Hematopoietic multipotent progenitor cell treated with erythropoietin and hydrocortisone succinate and interleukin-3 and kit ligand, for 8 days (in vitro differentiated cells): ENCODE measurements at places on chromosomes 6 and 20.
A peak's percentile ranks its signal among the peaks of the same experiment; 100 is the strongest.

DNA sequence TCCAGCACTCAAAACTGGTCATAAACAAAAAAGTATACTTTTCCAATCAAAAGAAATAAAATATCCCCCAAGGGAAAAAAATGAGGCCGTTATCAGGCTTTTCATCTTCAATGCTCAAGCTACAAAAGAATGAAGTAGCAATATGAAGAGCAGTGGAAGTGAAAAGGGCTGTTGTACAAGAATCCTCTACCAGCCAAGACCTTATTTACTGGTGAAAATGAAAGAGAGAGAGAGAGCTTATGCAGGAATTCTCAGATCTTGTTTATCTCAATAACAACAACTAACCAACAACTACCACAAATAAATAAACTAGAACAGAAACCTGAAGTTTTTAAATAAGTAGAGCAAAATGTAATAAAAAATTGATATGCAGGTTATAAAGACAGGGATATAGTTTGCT lies 400.6 kb downstream of the HDGFL1 start:
- no peak for DNase-seq

DNA sequence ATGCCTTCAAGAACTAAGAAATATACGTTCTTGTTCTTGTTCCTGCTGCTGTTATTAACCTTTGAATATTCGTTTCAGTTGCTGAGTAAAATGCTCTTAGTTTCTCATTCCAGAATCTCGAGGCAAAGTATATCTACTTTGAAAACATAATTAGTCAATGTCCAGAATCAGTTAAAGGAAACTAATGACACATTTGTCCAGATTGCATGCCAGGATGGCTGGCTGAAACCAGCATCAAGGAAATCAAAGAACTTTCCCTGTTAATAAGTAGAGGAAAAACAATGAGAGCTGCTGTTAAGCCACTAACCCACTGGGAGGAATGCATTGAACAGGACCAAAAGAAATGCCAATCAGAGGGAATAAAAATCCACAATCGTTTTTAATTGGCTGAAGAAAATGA lies 196.9 kb downstream of the ALDH8A1 start:
- no peak for DNase-seq

DNA sequence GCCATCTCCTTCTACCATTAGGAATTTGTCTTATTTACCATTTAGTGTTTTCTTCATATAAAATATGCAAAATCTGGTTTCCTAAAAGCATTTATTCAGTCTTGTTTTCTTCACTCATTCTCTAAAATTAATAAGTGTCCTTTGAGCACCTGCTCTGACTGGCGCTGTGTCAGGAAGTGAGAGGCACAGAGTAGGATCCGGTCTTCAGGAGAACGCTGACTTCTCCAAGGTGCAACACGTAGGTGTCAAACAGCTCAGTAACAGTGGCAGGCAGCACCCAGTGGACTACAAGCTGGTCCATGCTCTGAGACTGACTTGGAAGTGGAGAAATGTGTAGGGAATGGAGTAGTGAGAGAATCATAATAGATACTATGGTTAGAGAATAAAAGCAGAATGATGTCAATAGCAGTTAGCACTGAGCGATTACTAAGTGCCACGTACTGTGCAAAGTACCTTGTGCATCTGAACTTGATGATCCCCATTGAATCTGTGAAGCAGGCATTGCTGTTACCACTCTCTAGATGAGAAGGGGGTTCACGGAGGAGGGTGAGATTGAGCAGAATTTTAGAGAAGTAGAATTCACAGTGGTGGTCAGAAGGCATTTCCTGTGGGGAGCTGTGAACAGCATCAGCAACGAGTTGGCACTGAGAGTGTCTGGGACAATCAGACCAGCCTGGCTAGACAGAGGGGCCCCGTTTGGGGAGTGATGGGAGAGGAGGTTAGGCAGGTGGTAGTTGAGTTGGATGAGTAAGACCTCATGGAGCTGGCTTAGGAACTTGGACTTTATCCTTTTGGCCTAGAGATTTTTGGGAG lies 569.8 kb downstream of the QKI start:
- DNase-seq, result no peak

- DNase-seq, result peak; percentile 70
These were observed 6.7 kb downstream of the MTCH1 start for GRCh38 chr6:36979347-36979742.

GRCh38 chr6:99736302-99736701 lies 129.7 kb downstream of the PRDM13 start:
- peak; percentile 17 for DNase-seq

- no peak for DNase-seq
These were observed 322.8 kb downstream of the CD83 start for GRCh38 chr6:14440215-14440910.

DNA sequence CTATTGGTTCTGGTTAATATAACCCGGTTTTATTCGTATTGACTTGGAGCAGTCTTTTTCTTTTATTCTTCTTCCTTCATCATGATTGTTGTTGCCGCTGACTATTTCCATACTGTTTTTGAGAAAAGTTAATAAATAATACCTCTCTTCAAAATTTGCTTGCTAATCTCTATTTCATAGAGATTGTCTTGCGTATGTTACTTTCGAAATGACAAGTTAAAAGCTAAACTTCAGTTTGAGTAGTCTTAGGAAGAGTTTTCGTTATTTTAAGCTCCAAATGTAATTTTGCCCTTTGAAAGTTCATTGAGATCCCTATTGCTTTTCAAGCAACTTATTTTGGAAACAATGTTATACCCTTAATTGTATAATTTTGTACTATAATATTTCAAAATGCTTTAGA lies 36.4 kb downstream of the DCBLD1 start:
- no peak for DNase-seq

DNA sequence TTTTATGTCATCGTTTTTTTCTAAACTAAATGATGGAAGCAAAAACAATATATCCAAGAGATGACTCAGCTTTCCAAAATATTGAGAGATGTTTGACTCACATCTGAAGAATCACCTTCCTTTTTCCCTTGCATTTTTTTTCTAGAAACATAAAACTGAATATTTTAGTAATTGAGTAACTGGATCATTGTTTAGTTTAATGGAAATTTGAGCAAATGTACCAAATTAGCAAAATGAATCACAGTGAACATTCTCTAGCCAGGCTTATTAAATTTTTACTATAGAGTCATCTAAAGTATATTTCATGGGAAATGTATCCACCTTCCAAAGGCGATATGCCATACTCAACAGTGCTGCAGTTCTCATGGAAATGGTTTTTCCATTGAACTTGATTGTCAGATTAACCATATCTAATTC lies 145.5 kb downstream of the TENT5A start:
- DNase-seq, result no peak

- DNase-seq, result no peak
These were observed 3.2 kb upstream of the EEF1A2 start for GRCh38 chr20:63501818-63502670.

GRCh38 chr6:116229287-116229913 lies 24.5 kb downstream of the TSPYL4 start:
- peak; percentile 19 for DNase-seq

DNA sequence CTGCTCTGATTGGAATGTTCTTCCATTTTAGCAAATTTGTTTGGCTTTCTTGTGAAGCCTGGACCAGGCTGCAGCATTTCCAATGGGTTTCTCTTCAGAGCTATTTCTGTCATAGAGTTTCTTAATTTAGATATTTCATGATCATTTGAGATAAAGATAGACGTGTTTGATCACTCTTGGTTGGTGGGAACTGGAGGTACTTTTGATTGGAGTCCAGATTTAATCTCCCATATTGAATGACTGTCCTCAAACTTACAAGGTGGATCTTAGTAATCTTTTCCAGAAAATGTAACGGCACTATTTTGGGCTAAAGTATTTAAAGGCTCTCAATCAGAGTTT lies 29.2 kb downstream of the RNF144B start:
- no peak for DNase-seq

DNA sequence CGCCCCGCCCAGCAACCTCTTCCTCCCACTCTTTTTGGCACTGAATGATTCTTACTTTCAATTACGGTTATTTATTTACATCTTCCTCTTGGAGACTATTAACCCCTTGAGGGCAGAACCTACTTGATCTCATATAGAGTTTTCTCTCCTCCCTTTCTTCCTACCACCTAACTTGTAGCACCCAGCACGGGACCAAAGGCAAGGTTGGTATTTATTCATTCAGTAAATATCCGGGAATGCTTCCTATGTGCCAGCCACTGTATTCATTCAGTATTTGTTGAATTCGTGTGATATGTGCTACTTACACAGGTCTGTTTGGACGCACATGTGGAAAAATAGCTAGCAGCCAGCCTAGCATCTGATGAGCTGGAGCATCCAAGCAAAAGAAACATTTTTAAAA lies 1.3 kb upstream of the CNKSR3 start:
- DNase-seq, result peak; percentile 57

- peak; percentile 60 for DNase-seq
These were observed 257.4 kb downstream of the PLCB1 start for GRCh38 chr20:8389381-8390036.

- no peak for DNase-seq
These were observed 61.5 kb downstream of the FRK start for GRCh38 chr6:115999235-115999634.

GRCh38 chr6:117497237-117497636 lies 14.8 kb downstream of the DCBLD1 start:
- DNase-seq, result no peak

DNA sequence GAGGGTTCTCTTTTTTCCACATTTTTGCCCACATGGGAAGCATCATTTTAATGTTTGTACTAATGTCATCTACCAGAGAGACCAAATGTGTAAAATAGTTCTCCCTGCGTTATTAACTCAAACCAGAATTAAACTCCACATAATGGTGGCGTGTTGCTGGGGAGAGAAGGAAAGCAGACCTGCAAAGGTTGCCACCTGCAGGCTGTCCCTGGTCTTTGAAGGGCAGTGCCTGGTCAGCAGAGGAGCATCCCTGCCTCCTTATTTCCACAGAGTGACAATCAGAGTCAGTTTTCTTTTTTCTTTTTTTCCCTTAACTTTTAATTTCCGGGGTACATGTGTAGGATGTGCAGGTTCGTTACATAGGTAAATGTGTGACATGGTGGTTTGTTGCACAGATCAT lies 214.5 kb downstream of the TBX18 start:
- no peak for DNase-seq

- peak; percentile 40 for DNase-seq
These were observed 15.2 kb downstream of the ZBP1 start for GRCh38 chr20:57605045-57605444.

GRCh38 chr20:49567421-49568277 lies at the start of gene PTGIS:
TSS of gene PTGIS (minus strand) at chr20:49568137. CDS start at chr20:49568116, 21 bp downstream.
- DNase-seq, result no peak

DNA sequence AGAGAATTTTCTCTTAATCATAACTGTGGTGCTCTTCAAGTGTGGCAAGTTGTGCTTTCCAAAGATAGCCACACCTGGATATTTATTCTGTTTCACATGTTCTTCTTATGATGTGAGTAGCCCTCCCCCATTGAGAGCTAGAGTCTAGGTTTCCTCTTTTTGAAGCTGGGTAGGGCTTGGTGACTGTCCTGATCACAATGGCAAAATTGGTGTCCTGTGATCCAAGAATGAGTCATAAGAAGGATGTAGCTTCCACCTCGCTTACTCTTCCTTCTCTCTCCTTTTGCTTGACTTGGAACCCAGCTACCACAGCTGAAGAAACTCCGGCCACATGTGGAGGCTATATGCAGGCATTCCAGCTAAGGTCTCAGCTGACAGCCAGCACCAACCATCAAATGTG lies 7.4 kb upstream of the IGF2R start:
- no peak for DNase-seq

DNA sequence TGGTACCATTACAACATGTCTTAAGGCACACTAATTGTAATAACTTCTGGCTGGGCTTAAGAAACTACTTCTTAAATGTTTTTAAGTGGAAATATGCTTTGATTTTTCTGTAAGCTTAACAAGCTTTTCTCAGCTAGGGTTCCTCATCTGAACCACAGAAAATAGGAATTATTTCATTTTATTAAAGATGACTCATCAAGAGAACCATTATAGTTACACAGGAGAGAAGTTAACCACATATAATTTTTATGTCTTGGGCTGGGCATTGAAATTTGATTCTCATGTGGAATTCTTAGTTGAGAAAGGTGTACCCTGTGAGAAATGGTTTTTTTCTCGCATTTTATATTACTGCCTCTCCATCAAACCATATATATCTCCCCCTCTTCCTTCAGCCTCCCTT lies 75.1 kb downstream of the QKI start:
- no peak for DNase-seq

DNA sequence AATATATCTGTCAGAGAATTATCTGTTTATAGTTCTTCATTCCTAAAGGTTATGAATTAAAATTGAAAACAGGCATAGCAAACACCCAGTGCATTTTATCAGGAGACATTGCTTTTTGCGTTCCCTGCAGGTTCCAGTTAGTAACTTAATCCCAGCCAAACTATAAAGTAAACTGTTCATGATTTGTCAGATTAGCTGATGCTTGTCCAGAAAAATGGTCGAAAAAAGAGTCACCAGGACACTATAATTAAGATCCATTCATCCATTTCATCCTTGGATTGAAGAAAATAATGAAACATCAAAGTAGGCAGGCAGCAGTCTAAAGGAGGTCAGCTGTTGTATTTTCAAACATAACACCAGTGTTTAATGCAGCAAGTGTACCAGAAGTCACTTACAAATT lies 75.9 kb downstream of the EPHA7 start:
- no peak for DNase-seq

GRCh38 chr6:46305833-46306232 lies 135.1 kb upstream of the ENPP5 start:
- DNase-seq, result no peak

GRCh38 chr20:13765299-13765698 lies 19.4 kb downstream of the ESF1 start:
- no peak for DNase-seq

DNA sequence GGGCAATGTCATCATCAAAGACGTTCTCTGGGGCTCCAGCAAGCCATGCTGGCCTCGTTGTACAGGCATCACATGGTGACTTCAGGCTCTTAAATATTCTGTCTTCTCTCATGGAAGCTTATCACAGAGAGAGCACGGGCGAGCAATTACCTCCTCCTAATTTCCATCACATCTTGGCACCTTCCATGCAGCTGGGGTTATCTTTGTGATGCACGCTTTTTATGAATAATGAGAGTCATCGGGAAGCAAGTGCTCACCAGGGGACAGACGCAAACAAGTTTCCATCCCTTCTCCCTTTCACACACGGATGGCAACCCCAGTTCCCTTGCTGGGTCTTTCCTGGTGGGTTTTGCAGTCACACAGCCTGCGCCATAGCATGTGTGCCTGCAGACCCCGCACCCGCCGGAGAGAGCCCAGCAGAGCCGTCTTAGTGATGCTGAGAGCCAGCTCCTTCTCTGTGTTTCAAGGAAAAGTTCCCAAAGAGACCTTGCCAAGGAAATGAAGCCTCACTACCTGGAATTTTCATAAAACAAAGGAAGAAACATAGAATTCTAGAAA lies 116.3 kb upstream of the AFDN start:
- no peak for DNase-seq

- DNase-seq, result no peak
These were observed 31.4 kb upstream of the SEC63 start for GRCh38 chr6:107989166-107990094.

- no peak for DNase-seq
These were observed 38.7 kb downstream of the DACT2 start for GRCh38 chr6:168280899-168281245.

DNA sequence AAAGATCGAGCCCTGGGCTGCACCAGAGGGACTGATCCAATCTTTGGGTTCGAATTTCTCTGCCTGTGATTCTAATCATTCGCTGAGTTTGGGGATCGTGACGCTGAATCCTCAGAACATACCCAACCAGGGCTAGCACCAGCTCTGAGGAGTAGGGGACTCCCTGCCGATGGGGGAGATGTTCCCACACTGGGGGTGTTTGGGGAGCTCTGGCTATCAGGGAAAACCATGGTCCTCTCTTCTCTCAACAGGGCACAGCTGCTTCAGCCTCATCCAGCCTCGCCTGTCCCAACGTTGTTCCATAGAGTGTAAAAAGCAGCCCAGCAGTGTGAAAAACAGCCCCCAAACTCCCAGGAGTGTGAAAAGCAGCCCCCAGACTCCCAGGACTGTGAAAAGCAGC lies 136.6 kb downstream of the ANKRD60 start:
- no peak for DNase-seq
